AG10803 (cell line): ENCODE measurements at places on chromosomes 12 and 14.

GRCh38 chr12:126198516-126198915 lies 1133.3 kb downstream of the AACS start:
- no peak for DNase-seq

DNA sequence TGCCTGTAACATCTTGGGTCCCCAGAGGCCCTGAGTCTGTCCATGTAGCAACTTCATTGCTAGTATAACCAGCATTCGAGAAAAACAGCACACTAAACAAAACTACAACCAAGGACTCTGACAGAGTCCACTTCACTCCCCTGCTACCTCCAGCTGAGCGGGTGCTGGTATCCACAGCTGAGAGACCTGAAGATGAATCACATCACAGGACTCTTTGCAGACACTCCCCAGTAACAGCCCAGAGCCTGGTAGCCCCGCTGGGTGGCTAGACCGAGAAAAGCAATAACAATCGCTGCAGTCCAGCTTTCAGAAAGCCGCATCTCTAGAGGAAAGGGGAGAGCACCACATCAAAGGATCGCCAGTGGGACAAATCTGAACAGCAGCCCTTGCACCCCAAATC lies 9.0 kb upstream of the IQSEC3 start:
- DNase-seq = no peak

- DNase-seq = peak; percentile 70
These were observed 6.0 kb downstream of the FBXW8 start for GRCh38 chr12:116916714-116917114.

GRCh38 chr12:132949936-132950837 lies 5.9 kb downstream of the ZNF605 start:
- DNase-seq = no peak

- DNase-seq = no peak
These were observed 27.1 kb upstream of the PCED1B start for GRCh38 chr12:47052274-47052673.

- DNase-seq = no peak
These were observed 13.3 kb downstream of the LLPH start for GRCh38 chr12:66117242-66117641.

- DNase-seq = no peak
These were observed 61.7 kb downstream of the FBXO34 start for GRCh38 chr14:55332654-55333570.

DNA sequence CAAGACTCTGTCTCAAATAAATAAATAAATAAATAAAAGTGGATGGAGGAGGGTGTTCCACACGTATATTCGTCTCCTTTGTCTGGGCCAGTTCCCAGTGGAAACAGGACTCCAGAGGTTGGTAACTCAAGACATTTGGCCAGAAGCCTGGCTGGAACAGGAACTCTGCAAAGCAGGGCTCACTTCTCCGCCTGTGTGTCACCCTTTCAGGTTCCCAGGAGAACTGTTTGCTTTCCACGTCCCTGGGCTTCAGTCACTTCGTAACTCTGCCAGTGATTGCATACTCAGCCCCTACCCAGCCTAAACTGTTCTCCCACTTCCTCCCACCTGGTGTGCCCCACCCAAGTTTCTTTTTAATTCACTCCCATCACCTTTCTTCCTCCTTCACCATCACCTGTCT lies 7.0 kb upstream of the UBE2N start:
- no peak for DNase-seq
